ENCODE measurements at places on chromosomes 13 and 19. TPM values are rescaled to one million over a fixed set of nuclear protein-coding genes. Genes with fewer than 3 reads are reported as not detected.

Gene CEACAM4
- total RNA-seq: not detected

Gene CGB5
- 2.4 TPM for total RNA-seq

Gene MYO16
- 4.0 TPM for total RNA-seq

DNA sequence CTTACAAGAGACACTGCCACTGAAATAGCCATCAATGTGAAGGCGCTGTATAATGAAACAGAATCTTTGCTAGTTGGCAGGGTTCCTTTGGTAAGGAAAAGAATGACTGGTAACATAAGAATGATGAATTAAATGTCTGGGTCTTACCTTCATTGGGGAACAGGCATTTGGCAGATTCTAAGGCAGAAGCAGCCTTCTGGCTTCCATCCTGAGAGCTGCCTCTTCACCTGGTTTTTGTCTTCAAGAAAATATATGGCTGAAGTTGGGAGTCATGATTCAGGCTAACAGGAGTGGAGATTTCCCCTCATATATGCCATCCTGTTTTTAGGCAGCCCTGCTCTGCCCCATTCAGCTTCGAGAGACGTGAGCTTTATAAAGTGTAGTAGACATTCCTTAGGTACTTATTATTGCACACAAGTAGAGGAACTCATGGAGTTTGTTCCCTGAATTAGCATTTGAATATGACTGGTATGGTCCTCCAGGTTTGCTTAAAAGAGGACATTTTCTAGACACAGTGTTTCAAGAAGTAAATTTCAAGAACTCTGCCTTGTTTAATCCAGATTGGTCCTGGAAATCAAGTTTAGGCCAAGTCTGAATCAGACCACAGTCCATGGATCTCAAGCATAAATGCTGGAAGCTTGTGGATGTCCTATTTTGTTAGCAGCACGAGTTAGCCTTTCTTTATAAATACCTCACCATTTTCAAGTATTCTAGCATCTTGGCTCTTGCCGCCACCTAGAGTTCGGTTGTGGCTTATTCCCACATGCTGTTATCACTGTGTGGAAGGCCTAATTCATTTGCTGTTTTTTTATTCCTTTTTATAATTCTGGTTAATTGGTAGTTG, 56.2 kb upstream of the AKAP11 start:
- no peak overlapping the region for H3K4me3 ChIP-seq
- no peaks in the 10 kb centered on the region for H3K36me3 ChIP-seq
- no peaks in the 10 kb centered on the region for H3K4me1 ChIP-seq
- no peak overlapping the region for H3K27ac ChIP-seq
- H3K27me3 ChIP-seq: no peaks in the 10 kb centered on the region
- peak; percentile 41 for DNase-seq

GRCh38 chr19:6287269-6287885, 7.6 kb upstream of the MLLT1 start:
- no peak overlapping the region for H3K27ac ChIP-seq
- H3K27me3 ChIP-seq: no peaks in the 10 kb centered on the region
- no peak for DNase-seq

DNA sequence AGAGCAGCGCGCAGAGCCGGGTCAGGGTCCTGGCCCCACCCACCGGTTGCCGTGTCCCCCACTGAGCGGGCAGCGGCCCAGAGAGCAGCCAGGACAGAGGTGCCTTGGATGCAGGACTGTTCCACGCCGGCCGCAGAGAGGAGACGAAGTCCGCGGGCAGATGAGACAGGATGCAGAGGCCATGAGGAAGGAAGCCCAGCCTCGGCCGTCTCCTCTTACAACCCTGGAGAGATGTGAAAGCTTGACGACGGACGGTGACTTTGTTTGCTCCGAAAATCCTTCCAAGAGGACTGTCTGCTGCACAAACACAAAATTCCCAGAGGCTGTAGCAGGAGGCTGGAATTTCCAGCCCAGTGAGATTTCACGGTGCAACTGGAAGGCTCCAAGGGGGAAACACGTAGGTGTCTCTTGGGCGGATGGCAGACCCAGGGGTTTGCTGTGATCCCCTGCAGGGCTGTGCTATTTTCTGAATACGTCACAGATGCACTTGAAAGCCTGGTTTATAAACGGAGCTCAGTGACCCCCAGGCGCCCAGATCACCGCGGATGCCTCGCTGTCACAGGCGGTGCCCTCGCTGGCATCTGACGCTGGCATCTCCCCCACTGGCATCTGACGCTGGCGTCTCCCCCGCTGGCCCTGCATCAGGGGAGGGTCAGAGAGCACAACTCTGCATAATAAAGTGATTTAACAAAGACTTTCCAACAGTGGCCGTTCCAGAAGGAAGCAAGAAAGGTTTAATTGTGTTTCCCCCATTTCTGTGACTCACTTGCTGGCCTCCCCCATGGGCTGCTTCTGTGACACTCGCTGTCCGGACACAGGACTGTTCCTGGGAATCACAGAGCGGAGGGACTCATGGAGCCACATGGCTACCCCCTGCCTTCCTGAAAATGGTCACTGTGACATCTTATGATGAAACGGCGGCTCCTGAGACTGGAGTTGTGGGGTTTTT, 62.0 kb upstream of the C13orf46 start:
- no peaks in the 10 kb centered on the region for H3K36me3 ChIP-seq
- peaks cover 14% of the 10 kb centered on the region for H3K4me1 ChIP-seq
- H3K27ac ChIP-seq: no peak overlapping the region
- H3K27me3 ChIP-seq: no peaks in the 10 kb centered on the region
- no peak overlapping the region for H3K4me3 ChIP-seq
- peak; percentile 65 for DNase-seq

DNA sequence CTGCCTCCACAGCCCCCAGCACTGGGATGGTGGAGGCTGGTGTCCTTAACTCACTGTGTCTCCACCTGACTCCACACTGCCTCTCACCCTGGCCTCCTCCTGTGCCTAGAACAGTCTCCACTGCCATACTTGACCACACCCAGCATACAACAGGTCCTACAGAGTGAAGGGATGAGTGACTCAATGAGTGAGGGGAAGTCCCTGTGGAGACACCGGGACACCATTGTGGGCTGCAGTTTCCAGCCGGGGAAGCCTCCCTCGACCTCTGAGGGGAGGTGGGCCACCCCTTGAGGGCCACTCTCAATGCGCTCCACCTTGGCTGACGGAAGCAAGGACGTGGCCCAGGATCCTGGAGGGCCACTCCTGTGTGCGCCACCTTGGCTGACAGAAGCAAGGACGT, 2.8 kb upstream of the ZNF135 start:
- no peaks in the 10 kb centered on the region for H3K36me3 ChIP-seq
- DNase-seq: no peak
- H3K27me3 ChIP-seq: no peaks in the 10 kb centered on the region
- peaks cover 8% of the 10 kb centered on the region for H3K4me1 ChIP-seq
- H3K4me3 ChIP-seq: no peak overlapping the region

Gene ADAMTS10
- total RNA-seq: 27.9 TPM

DNA sequence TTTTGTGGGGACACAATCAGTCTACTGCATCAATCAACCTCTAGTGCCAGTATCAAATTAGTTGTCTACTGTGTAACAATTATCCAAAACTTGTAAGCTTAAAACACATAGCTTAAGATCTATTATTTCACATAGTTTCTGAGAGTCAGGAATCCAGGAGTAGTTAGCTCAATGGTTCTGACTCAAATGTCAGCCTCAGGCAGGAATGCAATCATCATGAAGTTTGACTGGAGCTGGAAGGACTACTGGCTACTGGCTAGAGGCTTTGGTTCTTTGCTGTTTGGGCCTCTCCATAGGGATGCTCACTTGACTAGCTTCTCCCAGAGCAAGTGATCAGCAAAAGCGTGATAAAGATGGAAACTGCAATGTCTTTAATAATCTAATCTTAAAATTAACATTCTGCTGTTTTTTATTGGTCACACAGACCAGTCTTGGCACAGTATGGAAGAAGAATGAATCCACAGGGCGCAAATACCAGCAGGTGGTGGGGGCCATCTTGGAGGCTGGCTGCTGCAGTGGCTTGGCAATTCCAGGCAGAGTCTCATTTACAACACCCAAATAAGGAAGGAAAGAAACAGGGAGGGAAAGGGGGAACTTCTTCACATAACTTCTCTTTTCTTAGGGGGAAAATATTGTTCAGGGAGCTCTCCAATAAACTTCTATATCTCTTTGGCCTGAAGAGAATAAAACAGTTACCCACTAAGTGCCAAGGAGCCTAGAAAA, 15.7 kb downstream of the CAB39L start:
- no peak for DNase-seq
- H3K4me1 ChIP-seq: no peaks in the 10 kb centered on the region
- H3K27ac ChIP-seq: no peak overlapping the region
- H3K36me3 ChIP-seq: no peaks in the 10 kb centered on the region
- no peak overlapping the region for H3K4me3 ChIP-seq

- peak; percentile 69 for DNase-seq
- peak overlapping the region; percentile 47 for H3K4me3 ChIP-seq
- no peaks in the 10 kb centered on the region for H3K36me3 ChIP-seq
- H3K27me3 ChIP-seq: no peaks in the 10 kb centered on the region
- peak overlapping the region; percentile 84 for H3K27ac ChIP-seq
Observed at GRCh38 chr19:49691243-49692146, 579 bp downstream of the CPT1C start.

GRCh38 chr13:91155512-91156114, 191.9 kb upstream of the MIR17HG start:
- H3K36me3 ChIP-seq: no peaks in the 10 kb centered on the region
- no peaks in the 10 kb centered on the region for H3K27me3 ChIP-seq
- no peaks in the 10 kb centered on the region for H3K4me1 ChIP-seq
- no peak overlapping the region for H3K27ac ChIP-seq
- no peak for DNase-seq
- no peak overlapping the region for H3K4me3 ChIP-seq

- DNase-seq: no peak
- H3K36me3 ChIP-seq: no peaks in the 10 kb centered on the region
- H3K27ac ChIP-seq: no peak overlapping the region
- no peaks in the 10 kb centered on the region for H3K27me3 ChIP-seq
- H3K4me1 ChIP-seq: no peaks in the 10 kb centered on the region
Observed at GRCh38 chr13:76293346-76293745, 592.9 kb downstream of the KCTD12 start.

DNA sequence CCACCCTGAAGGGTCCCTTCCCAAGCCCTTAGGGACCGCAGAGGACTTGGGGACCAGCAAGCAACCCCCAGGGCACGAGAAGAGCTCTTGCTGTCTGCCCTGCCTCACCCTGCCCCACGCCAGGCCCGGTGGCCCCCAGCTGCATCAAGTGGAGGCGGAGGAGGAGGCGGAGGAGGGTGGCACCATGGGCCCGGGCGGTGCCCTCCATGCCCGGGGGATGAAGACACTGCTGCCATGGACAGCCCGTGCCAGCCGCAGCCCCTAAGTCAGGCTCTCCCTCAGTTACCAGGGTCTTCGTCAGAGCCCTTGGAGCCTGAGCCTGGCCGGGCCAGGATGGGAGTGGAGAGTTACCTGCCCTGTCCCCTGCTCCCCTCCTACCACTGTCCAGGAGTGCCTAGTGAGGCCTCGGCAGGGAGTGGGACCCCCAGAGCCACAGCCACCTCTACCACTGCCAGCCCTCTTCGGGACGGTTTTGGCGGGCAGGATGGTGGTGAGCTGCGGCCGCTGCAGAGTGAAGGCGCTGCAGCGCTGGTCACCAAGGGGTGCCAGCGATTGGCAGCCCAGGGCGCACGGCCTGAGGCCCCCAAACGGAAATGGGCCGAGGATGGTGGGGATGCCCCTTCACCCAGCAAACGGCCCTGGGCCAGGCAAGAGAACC, 1.5 kb downstream of the EGLN2 start:
- peaks cover 49% of the 10 kb centered on the region for H3K4me1 ChIP-seq
- no peaks in the 10 kb centered on the region for H3K36me3 ChIP-seq
- no peaks in the 10 kb centered on the region for H3K27me3 ChIP-seq
- DNase-seq: peak; percentile 52

DNA sequence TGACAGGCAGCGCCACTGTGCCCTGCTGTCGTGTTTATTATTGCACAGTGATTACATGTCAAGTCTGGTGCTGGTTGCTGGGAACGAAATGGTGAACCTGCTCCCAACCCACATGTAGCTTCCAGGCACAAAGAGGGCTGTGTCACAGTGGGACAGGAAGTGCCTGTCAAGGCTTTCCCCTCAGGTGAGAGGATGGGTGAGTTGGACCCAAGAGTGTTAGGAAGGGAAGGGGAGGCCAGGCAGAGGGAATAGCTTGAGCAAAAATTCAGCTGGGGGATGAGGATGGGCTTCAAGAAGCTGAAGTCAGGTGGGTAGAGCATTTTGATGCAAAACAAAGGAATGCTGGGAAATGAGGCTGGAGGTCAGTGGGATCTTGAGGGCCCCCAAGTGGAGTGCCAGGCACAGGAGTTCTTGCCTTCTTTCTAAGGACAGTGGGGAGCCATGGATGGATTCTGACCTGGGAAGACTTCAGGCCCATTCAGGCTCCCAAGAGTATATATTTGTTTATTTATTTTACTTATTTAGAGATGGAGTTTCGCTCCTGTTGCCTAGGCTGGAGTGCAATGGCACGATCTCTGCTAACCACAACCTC, 8.5 kb upstream of the QTRT1 start:
- peaks cover 10% of the 10 kb centered on the region for H3K4me1 ChIP-seq
- no peak overlapping the region for H3K27ac ChIP-seq
- no peaks in the 10 kb centered on the region for H3K27me3 ChIP-seq
- H3K4me3 ChIP-seq: no peak overlapping the region
- DNase-seq: no peak

Gene PSG6
- not detected for total RNA-seq

Gene IL11
- 2.1 TPM for total RNA-seq

- H3K27me3 ChIP-seq: no peaks in the 10 kb centered on the region
- peaks cover 5% of the 10 kb centered on the region for H3K4me1 ChIP-seq
- H3K27ac ChIP-seq: no peak overlapping the region
- no peaks in the 10 kb centered on the region for H3K36me3 ChIP-seq
- H3K4me3 ChIP-seq: no peak overlapping the region
Observed at GRCh38 chr19:29947871-29948270, 5.8 kb downstream of the URI1 start.

DNA sequence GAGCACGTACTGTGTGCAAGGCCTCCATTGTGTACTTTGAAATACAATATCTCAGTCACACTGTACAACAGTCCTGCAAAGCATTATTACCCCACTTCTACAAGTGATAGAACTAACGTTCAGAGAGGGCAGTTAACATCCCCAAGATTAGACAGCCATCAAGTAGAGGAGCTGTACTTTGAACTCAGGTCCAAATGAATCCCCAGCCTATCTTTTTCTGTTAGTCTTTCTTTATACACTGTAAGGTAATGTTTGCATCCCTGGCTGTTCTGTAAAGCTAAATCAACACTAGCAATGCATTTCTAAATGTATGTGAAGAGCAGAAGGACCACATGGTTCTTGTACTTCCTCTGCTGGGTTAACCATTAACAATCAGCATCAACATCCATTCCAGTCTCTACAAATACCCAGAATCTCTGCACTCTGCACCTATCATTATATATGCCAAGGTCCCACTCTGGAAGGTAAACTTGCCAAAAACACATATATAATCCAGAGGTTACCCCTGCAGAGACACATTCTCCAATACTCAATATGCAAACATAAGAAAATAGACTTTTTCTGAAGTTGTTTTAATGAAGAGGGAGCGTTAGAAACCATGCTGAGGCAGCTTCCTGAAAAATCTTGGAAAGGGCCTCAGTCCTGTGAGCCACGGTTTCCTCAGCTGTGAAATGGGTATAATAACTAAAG, 182.3 kb downstream of the MZT1 start:
- no peaks in the 10 kb centered on the region for H3K27me3 ChIP-seq
- H3K4me3 ChIP-seq: no peak overlapping the region
- DNase-seq: no peak
- no peak overlapping the region for H3K27ac ChIP-seq
- no peaks in the 10 kb centered on the region for H3K4me1 ChIP-seq

- H3K27ac ChIP-seq: peak overlapping the region; percentile 26
- H3K4me3 ChIP-seq: no peak overlapping the region
- H3K27me3 ChIP-seq: no peaks in the 10 kb centered on the region
- peaks cover 22% of the 10 kb centered on the region for H3K4me1 ChIP-seq
Observed at GRCh38 chr13:77300176-77301037, 26.5 kb downstream of the MYCBP2 start.

GRCh38 chr19:16739546-16739945, 19.9 kb downstream of the NWD1 start:
- H3K36me3 ChIP-seq: no peaks in the 10 kb centered on the region
- H3K27me3 ChIP-seq: no peaks in the 10 kb centered on the region
- H3K27ac ChIP-seq: no peak overlapping the region
- no peaks in the 10 kb centered on the region for H3K4me1 ChIP-seq
- no peak overlapping the region for H3K4me3 ChIP-seq

Gene MIA
- 2.4 TPM for total RNA-seq

Measured in testis (tissue), 5 donors.